ENCODE measurements at places on chromosomes 5 and 9.

- DNase-seq: no peak
These were observed 1.1 kb upstream of the ELL2 start for GRCh38 chr5:95962785-95963184.

- no peak for DNase-seq
These were observed 136.4 kb downstream of the FSTL4 start for GRCh38 chr5:133475986-133476385.

- no peak for DNase-seq
These were observed 209.0 kb downstream of the EFNA5 start for GRCh38 chr5:107461770-107462169.

DNA sequence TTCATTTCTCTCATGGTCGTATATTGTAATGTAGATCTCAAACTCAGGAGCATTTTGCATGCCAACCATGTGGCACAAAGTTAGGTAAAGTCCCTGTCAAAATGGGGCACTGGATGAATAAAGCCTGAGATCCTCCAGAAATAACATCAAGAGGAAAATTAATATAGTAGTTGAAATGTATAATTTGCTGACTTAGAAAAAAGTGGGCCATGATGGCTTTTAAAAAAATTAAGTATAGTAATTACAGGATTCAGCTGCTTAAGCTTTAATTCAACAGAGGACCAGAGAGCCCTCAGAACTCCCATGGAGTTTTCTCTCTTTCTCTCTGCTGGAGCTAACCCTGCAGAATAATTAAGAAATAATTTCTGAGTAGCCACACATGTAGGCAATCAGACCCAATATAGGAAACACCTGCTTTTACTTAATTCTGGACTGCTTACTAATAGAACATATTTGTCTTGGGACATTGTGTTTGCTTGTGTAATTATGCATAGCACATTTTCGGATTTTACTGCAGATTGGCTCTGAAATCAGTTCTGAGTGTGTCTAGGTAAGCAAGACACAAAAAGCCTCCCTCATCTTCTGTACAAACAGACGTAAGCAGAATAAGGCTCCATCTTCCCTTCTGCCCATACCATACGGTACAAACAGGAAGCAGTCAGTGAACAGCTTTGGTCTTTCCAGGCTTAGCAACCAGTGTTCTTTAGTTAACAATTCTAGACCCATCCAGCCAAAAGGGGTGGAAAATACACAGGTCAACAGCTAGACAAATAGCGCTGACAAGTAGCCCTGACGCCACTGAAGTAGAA, 26.5 kb upstream of the PCSK1 start:
- DNase-seq: no peak

- DNase-seq: no peak
These were observed 79.3 kb downstream of the PTPN3 start for GRCh38 chr9:109418827-109419226.

DNA sequence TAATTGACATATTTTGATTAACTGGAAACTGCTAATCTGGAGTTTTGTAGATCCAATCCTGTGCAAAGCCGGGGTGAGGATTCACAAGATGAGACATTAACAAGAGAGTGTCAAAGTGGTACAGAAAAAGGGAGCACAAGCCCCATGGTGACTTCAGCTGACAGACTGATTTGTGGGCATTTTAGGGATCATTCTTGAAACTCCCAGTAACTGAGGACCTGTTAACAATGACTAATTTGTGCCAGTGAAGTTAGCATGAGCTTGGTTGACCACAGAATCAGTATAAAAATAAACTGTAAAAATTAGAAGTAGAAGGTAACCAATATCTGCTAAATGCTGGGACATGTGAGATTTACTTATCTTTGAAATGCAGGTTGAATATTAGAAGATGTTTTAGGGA, 1578.3 kb downstream of the EFNA5 start:
- DNase-seq: no peak

DNA sequence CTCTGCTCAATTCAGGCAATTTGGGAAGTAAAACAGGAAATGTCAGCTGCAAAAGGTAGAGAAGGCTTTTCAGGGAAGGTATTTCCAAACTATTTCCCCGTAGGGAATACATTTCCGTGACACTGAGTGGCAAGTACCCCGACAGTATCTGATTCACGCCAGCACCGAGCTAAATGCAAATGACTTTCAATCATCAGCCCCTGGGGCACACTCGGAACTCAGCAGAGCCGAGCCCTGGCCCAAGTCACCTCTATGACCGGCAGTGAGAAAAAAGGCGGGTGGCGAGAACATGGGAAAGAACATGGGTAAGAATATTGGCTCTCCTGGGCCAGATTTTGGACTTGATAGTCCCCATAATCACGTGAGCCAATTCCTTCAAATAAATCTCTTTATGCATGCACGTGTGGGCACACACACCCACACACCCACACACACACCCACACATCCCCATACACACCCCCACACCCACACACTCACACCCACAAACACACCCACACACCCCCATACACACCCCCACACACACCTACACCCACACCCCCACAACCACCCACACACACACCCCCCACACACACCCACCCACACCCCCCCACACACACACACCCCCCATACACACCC, 43.0 kb downstream of the COL23A1 start:
- DNase-seq: no peak

- DNase-seq: no peak
These were observed 159.9 kb downstream of the FANCC start for GRCh38 chr9:95157481-95158151.

DNA sequence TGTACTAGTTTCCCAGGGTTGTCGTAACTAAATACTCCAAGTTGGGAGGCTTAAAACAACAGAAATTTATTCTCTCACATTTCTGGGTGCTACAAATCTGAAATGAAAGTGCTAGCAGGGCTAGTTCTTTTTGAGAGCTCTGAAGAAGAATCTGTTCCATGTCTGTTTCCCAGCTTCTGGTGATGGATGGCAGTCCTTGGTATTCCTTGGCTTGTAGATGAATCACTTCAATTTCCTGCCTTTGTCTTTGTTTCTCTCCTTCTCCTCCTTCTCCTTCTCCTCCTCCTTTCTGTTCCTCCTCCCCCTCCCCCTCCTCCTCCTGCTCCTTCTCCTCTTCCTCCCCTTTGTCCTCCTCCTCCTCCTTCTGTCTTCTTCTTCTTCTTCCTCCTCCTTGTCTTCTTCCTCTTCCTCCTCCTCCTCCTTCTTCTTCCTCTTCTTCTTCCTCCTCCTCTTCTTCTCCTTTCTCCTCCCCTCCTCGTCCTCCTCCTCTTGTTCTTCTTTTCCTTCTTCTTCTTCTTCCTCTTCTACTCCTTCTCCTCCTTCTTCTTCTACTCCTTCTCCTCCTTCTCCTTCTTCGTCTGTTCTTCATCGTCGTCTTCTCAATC, 104.7 kb upstream of the ANKRD55 start:
- DNase-seq: no peak

GRCh38 chr5:95382801-95383200, 8.4 kb upstream of the FAM81B start:
- DNase-seq: no peak

GRCh38 chr5:108516785-108517184, 134.9 kb upstream of the FBXL17 start:
- no peak for DNase-seq
